A172 (cell line): ENCODE measurements at places on chromosomes 2 and 18.

GRCh38 chr2:3475771-3476170, 43.6 kb downstream of the ADI1 start:
- no peak for DNase-seq

DNA sequence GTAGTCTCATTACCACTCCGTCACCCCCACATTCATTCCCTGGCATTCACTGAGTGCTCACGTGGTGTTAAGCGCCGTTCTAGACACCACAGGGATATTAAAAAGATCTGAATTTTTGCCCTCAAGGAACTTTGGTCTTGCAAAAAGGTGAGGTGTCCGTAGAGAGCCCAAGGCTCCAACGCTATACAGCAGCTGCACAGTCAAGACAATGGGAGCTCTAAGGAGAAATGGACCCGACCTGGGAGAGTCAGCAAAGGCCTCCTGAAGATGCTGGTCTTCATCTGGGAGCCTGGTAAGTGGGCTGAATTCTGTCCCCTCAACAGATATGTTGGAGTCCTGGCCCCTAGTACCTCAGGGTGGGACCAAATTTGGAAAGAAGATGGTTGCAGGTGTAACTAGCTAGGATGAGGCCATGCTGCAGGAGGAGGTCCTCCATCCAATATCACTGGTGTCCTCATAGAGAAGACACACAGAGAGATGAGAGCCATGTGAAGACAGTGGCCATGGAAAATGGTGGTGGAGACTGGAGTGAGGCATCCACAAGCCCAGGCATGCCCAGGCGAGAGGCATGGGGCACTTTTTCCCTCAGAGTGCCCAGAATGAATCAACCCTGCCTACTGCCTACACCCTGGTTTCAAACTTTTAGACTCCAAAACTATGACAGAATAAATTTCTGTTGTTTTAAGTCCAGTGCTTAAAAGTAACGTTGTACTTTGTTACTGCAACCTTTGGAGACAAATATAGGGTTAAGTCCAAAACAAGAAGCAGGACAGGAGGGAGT, 247.3 kb downstream of the TTC32 start:
- DNase-seq: no peak

- peak; percentile 87 for DNase-seq
Observed at GRCh38 chr2:205706769-205707381, 24.6 kb downstream of the NRP2 start.

GRCh38 chr2:132547090-132547687, 122.8 kb downstream of the LYPD1 start:
- DNase-seq: peak; percentile 80

- no peak for DNase-seq
Observed at GRCh38 chr2:199684832-199685231, 166.2 kb downstream of the FTCDNL1 start.

DNA sequence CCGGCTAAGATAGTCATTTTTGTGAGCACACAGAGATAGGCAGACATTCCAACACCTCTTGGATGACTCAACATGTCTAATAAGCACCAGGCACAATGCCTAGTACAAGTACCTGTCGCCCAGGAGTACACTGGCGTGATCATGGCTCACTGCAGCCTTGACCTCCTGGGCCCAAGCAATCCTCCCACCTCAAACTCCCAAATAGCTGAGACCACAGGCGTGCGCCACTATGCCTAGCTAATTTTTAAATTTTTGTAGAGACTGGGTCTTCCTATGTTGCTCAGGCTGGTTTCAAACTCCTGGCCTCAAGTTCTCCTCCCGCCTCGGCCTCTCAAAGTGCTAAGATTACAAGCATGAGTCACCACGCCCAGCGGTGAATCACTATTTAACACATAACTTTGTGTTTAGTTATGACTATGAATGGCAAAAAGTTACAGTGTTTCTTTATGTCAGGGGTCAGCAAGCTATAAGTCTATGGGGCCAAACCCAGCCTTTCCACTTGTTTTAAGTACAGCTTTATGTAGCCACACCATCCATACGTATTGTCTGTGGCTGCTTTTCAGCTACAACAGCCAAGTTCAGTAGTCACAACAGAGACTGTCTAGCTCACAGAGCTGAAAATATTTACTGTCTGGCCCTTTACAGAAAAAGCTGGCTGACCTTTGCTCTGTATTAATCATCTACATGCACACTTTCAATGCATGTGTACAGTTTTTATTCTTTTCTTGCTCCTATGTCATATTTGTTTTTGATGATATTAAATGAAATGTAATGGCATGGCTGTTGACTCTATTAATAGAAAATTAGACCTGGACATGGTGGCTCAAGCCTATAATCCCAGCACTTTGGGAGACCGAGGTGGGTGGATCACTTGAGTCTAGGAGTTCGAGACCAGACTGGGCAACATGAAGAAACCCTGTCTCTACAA, 18.7 kb downstream of the ORC2 start:
- DNase-seq: peak; percentile 89

DNA sequence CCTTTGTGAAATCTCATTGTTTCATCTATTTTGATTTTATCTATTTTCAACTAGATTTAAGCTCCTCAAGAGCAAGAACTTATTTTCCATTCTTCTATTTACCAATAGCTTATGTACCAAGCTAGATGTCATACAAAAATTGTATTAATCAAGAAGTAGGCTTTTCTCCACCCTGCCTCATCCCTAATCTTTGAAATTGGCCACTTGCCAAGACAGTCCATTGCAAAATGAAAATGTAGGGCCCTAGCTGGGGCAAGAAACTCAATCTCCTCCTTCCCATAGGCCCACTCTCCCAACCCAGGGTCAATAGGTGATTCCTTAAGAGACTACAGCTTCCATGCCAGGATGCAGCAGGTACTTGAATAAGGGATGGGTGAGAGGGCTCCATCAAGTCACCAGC, 39.3 kb upstream of the STPG4 start:
- DNase-seq: no peak

DNA sequence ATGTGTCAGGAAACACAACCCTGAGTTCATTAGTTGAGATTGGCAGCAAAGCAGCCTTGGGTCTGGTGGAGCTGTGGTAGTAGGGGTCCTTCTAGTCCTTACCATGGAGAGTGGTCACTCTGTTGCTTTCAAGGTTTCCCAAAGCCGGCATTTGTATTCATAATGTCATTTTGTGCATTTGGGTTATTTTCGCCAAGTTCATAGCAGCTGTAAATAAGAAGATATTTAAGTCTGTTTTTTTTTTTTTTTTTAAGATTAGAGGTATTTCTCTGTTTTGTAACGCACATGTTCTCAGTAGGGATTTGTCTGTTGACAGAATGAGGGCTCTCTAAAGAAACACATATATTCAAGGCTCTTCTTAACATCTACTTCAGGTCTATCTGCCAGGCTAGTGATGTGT, 114.1 kb downstream of the PRPF40A start:
- DNase-seq: no peak

DNA sequence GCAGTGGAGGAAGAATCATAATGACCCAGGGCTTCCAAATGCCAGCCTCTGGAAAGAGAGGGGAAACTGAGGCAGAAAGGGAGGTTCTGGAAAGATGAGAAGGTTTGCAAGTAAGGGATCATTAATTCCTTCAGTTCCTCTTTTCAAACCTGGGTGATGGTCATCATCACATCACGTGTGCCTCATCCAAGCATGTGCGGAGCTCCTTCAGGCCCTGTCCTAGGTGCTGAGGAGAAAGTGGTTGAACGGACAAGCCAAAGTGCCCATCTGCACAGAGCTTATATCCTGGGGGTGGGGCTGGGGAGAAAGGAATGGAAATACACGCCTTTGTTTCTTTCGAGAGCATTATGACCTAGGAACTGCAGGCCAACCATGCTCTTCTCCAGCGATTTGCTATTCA, 60.2 kb upstream of the AFF3 start:
- DNase-seq: no peak

DNA sequence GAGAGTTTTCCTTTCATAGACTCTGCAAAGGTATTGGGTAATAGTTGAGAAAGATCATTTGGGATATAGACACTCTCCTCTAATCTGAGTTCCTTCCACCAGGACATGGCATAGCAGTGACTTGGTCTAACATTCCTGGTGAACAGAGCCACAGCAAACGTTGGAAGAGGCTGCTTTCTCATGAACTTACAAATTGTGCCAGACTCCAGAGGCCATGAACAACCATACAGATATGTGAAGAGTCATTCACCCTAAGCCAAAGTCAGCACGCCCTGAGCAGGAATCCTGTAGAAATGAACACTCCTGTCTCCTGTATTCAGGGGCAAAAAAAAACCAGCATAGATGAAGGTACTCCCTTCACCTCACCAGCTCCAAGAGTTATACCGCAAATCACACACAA, 152.8 kb downstream of the TMEM18 start:
- no peak for DNase-seq

DNA sequence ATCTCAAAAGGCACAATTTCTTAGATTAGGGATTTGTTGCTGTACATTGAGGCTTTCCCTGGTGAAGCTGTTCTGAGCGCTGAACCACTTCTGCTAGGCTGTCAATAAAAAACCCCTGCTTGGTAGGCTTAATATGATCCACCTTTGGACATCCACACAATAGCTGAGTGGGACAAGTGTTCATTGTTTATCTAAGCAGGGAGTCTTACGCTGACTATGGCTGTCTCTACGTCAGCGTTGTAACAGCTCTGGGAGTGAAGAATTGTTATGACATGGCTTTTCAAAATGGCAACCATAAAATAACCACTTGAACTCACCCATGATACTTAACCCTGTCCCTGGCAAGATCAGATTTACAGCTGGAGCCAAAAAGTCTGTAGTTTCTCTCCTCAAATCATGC, 111.5 kb upstream of the SULT1C3 start:
- no peak for DNase-seq

DNA sequence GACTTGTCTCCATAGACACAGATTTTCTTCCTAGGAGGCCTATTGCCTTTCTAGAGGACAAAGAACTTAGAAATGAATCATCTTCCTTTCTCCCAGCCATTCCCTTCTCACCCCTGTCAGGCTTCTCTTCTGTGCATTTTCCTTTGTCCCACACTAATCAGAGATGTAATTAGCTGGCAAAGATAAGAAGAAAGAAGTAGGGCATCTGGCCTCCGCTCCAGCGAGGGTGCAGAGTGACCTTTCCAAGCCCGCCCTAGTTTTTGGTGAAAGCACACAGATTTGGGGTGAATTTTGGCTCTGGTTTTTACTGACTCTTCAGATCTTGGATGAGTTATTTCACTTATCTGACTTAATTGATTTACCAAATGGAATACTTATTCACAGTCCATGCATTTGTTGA, 626.5 kb downstream of the ZEB2 start:
- no peak for DNase-seq

- no peak for DNase-seq
Observed at GRCh38 chr18:46369323-46369722, 265.1 kb downstream of the HAUS1 start.

DNA sequence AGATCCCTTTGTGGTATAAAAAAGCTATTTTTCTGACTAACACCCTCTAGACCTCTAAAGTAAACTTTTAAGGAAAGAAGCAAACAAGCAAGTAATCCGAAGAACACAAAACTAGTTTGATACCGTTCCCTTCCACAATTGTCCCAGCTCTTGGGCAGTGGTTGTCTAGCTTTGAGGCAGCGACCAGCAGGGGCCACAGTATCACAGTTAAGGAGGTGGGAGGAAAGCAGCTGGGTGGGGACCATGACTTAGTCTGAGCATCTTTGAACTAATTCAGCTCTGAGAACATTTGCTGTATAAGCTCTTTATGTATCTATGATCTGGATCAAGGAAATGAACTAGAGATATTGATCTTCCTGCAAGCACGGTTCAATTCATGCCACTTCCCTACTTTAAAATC, 51.0 kb downstream of the SF3B1 start:
- DNase-seq: no peak

- DNase-seq: no peak
Observed at GRCh38 chr2:43021791-43022509, 204.5 kb downstream of the ZFP36L2 start.

DNA sequence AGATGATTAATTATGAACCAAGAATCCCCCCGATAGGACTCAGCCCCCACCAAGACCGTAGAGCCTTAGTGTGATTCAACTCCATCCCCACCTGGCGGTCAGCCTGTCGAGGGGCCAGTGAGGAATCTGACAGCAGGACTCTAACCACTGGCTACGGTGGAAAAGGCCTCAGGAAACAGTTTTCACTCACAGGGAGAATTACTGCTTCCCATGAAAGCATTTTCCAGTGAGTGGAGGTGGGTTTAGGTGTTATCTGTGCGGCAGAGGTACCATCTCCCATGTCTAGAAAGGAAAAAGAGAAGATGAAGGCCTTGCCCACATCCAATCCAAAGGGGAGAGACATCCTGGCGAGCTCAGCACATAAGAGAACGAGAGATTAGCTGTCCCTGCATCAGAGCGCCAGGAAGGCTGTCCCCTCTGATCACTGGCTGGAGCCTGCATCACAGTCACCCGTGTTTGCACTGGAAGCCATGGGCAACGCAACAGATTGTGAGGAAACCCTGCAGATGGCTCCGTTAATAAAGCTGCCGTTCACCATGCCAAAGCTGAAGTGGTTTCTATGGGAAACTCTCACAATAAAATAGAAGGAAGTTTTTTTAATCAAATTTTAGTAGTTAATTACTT, 22.3 kb downstream of the COX7A2L start:
- no peak for DNase-seq

DNA sequence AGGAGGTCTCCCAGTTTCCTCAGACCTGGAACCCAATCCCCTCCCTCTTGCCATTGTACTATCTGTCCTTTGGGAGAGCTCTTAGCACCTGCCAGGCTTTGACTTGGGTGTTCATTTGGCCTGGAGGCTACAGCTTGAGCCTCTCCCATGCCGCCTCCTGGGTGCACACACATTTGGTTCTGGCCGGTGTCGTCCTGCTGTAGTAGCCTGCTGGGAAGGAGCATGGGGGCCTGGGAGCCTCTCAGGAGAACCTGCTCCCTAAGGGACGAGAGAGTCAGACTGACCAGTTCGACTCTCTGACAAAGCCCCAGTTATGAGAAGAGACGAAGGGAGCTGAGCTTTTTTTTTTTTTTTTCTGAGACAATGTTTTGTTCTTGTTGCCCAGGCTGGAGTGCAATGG, 7.4 kb upstream of the SFTPB start:
- no peak for DNase-seq

- DNase-seq: no peak
Observed at GRCh38 chr2:58895857-58896256, 654.7 kb upstream of the FANCL start.

DNA sequence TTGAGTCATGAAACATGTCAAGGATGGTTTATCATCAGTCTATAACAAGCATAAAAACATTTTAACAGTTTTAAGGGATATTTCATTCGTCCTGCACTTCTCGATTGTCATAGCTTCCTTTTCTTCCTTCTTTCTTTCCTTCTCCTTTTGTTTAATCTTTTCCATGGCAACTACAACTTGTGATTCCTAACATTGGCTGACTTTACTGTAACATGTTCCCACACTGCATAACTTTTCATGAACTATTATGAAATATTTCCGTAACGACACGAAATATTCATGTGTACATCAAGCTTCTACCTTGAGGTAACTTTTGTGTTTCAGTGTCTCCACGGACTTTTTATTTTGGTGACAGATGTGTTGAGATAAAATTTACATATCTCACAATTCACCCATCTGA, 134.4 kb downstream of the ACTR3 start:
- no peak for DNase-seq

GRCh38 chr18:57051657-57052044, 95.2 kb upstream of the BOD1L2 start:
- no peak for DNase-seq

GRCh38 chr2:181073896-181074295, 93.5 kb downstream of the UBE2E3 start:
- peak; percentile 22 for DNase-seq

GRCh38 chr2:232588680-232589585, 38.4 kb downstream of the EIF4E2 start:
- peak; percentile 94 for DNase-seq

GRCh38 chr18:11327391-11328009, 178.1 kb upstream of the PIEZO2 start:
- peak; percentile 56 for DNase-seq

- DNase-seq: peak; percentile 70
Observed at GRCh38 chr2:156083763-156084493, 248.6 kb downstream of the NR4A2 start.
